ENCODE measurements at places on chromosomes 1 and 21. TPM values are rescaled to one million over a fixed set of nuclear protein-coding genes. Genes with fewer than 3 reads are reported as not detected.

- DNase-seq = no peak
Measured at GRCh38 chr1:210786546-210786945, 347.4 kb downstream of the KCNH1 start.

DNA sequence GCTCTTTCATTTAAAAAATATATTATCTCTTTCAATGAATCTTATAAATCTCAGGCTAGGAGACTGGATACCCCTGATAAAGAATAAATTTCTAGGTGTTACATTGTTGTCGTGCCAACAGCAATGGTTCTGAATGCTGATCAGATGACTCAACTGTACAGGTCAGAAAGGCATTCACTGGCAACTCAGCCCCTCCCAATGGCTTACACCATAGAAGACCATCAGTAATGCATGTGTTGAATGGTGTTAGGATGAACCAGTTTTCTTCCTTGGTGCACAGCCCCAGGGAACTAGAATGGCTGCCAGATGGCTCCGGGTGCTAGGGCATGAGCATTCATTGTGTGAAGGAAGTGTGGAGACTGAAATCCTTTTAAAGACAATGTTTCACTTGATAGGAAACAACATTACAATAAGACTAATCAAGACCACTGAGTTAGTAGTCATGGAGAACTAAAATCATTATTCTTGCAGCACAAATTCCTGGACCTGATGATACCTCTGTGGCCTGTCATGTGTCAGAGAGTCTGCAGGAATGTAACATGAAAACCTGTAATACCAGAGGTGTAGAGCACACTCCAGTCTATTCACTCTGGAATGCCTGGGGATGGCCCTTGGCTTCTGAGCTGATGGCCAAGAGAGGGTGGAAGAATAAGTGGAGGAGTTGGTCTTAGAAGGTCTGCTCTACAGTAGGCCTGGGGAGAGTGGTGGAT, 187.7 kb upstream of the LMO4 start:
- no peak for DNase-seq

GRCh38 chr1:174116042-174116441, 43.3 kb upstream of the RABGAP1L start:
- DNase-seq = no peak

DNA sequence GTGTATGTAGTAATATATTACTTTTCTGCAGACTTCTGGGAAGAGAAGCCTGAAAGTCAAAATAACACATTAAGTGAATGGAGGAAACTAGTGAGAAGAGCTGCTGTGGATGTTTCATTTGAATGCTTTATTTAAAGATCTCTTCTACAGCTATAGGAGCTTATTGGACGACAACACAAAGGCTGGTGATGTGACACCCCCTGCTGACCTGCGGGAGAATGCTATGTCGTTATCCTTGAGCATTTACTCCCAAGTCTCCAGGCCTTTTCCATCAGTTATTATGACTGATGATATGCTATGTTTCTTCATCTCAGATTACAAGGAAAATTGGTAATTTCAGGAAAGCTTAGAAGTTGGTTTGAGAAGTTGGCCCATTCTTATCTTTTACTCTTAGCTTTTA, 22.3 kb upstream of the PLA2G4A start:
- DNase-seq = no peak

- DNase-seq = no peak
Measured at GRCh38 chr1:113734357-113735055, 24.8 kb downstream of the PHTF1 start.

- DNase-seq = no peak
Measured at GRCh38 chr1:87278825-87279535, 49.7 kb upstream of the LMO4 start.

- DNase-seq = no peak
Measured at GRCh38 chr1:100146958-100147357, 14.0 kb downstream of the TRMT13 start.

DNA sequence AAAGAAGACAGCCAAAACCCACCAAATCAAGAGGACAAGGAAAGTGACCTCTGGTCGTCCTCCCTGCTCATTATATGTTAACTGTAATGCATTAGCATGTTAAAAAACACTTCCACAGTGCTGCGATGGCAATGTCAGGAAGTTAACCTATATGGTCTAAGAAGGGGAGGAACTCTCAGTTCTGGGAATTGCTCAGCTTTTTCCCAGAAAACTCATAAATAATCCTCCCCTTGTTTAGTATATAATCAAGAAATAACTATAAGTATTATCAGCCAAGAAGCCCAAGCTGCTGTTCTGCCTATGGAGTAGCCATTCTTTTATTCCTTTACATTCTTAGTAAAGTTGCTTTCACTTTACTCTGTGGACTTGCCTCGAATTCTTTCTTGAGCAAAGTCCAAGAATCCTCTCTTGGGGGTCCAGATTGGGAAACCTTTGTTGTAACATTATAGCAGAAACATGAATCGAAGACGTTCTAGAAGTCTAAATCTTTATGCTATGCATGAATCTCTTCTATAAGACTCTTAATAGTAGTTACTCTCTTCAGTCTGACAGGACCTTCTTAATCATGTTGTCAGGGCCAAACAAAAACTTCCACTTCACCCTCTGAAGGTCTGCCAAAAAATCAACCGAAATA, 110.0 kb upstream of the VANGL1 start:
- no peak for DNase-seq

DNA sequence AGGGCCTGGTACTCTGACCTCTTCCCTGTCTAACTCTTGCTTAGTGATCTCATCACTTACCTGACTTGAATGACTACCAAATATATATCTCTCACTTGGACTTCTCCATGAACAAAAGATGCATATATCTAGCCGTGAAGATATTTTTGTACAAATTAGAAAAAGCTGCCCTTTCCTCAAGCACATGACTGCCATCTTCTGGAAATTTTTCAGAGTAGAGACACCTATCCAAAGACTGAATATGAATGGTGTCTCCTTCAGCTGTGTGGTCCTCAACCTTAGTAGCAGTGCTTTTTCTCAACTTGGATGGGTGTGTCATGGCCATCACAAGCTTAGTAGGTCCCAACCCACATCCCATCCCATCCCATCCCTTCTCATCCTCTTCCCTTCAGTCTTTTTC, 142.3 kb downstream of the DNM3 start:
- DNase-seq = no peak

- DNase-seq = no peak
Measured at GRCh38 chr21:45865106-45865835, 116.3 kb upstream of the COL6A1 start.

DNA sequence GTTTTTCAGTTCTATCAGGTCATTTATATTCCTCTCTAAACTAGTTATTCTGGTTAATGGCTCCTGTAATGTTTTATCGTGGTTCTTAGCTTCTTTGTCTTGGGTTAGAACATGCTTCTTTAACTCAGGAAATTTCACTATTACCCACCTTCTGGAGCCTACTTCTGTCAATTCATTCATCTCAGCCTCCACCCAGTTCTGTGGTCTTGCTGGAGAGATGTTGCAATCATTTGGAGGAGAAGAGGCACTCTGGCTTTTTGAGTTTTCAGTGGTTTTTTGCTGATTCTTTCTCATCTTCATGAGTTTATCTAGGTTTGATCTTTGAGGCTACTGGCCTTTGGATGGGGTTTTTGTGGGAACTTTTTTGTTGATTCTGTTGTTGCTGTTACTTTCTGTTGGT, 213.0 kb downstream of the BRINP2 start:
- no peak for DNase-seq

KCND3 gene
- not detected for total RNA-seq

PHLDA3 gene
- 33.7 TPM for total RNA-seq

OPTC gene
- not detected for total RNA-seq

NCAM2 gene
- total RNA-seq = 0.13 TPM

DCST1 gene
- total RNA-seq = not detected

Measured in GM12878 (cell line).